ENCODE measurements at places on chromosomes 7 and 10.

- DNase-seq, result no peak
These were observed 404.6 kb upstream of the NRP1 start for GRCh38 chr10:33739031-33739430.

GRCh38 chr7:148214101-148214500 is 376.5 kb upstream of the C7orf33 start:
- no peak for DNase-seq

DNA sequence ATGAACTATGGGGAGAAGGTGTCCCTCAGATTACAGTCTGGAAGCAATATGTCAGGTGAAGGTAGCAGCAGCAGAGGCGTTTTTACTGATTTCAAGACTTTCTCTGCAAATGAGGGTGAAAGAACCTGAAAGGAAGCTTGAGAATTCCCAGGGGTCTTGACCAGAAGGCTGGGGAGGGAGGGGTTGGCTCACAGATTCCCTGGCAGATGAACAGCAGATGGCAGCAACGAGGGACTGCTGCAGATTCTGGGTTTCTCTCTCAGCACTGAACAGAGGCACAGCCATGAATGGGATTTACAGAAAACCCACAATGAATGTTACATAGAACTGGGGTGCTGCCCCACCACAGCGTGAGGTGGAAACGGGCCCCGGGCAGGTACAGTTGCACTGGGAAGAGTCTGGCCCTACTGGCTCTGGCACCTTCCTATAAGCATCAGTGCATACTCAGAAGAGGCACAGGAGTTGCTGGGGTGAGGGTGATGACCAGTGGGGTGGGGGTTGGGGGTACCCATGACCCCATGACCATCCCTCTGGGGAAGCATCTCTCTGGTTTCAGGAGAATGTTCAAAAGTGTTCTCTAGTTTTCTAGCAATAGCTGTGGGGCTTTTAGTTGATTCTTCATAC is 317.8 kb downstream of the SH2D4B start:
- no peak for DNase-seq

GRCh38 chr7:113402482-113402881 is 284.1 kb upstream of the SMIM30 start:
- no peak for DNase-seq

- no peak for DNase-seq
These were observed 20.7 kb downstream of the LRRC4 start for GRCh38 chr7:128010391-128011127.

GRCh38 chr7:17078298-17078697 is 196.5 kb upstream of the AGR3 start:
- DNase-seq, result no peak

DNA sequence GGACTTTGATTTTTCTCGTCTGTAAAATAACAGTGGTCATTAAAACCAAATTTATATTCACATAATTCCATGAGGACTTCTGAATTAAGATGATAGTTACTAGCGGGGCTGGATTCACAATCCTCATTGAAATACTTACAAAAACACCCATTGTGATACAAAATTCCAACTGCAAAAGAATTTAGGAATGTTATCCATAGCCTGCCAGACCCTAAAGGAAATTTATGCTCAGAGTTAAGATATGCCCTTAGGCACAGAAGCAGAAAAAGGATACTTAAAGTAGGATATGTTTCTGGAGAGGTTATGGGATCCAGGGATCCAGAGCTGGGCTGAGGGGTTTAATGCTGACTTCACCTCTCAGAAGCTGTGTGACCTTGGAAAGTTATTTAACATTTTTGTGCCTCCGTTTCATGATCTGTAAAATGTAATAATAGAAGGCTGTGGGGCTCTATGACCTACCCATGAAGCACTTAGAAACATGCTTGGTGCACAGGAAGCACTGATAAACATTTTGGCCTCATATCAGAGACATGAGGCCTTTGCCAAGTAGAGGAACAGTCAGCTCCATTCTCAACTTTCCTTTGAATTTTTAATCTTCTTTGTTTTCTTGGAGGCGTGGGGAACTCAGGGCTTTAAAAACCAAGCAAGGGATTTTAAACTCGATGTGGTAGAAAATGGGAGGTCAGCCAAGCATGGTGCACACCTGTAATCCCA is 744.7 kb downstream of the KCNMA1 start:
- no peak for DNase-seq

GRCh38 chr10:128881086-128881485 is 586.0 kb upstream of the MGMT start:
- DNase-seq, result no peak

GRCh38 chr10:69334302-69335062 is 56.2 kb downstream of the HK1 start:
- no peak for DNase-seq

GRCh38 chr10:101645659-101646058 is 49.3 kb downstream of the FBXW4 start:
- no peak for DNase-seq

DNA sequence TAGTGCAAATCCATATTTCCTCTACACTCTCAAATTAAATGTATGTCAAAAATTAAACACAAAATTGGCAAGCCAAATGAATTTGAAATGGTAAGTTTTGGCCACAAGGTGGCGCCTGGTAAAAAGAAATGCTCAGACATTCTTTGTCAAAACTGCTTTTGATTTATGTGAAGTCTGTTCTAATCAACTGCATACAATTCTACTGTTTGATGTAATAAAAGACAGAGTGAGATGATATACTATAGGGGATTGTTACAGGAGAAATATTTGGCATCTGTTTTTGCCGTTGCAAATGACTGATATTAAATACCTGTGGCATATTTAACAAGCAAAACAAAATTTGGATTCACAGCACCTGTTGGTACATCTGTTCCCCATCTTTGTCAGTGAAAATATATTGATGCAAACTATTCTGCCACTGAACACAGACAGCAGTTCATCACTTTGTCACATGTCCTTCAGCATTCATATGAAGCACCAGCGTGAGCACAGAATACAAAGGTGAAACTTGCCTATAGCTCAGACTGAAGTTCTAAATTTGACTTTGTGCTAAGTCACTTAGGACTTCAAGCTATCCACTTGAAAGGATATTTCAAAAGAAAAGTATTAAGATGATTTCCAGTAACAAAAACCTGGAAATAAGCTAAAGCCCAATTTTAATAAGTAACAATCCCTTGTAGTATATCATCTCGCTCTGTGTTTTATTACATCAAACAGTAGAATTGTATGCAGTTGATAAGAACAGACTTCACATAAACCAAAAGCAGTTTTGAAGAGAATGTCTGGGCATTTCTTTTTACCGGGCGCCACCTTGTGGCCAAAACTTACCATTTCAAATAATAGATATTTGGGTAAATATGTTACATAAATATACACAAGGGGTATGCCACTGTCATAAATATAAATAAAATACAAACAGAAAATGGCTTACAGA is 10.2 kb upstream of the CH25H start:
- peak; percentile 57 for DNase-seq

DNA sequence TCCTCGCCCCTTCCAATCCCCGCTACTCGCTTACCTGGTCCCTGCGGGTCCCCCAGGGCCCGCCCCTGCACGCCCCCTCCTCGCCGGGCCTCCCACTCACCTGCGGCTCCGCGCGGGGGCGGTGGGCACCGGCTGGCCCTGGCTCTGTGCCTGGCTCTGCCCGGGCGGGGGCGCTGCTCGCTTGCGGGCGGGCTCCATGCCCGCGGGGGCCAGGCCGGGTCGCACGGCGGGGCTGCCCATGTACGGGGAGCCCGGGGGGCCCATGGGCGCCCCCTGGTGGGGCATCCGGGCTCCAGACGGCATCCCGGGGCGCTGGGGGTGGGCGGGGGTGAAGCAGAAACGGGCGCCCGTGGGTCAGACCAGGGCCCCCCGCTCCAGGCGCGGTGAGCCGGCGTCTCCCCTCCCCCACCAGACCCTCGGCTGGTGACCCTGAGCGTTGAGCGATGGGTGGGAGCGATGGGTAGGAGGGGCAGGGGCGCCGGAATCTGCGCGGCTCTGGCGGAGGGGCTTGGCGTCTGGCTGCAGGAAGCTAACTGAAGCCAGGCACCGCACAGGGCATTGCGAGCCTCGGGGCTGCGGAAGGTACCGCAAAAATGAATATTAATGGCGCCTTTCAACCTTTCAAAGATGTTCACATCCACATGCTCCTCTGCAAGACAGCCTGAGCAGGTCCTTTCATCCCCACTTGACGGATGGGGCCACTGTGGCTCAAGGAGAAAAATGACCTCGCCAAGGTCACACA is 3.0 kb downstream of the SMARCD3 start:
- no peak for DNase-seq

- no peak for DNase-seq
These were observed 11.9 kb upstream of the HABP2 start for GRCh38 chr10:113540845-113541548.

GRCh38 chr10:118870467-118871243 is 115.9 kb upstream of the CACUL1 start:
- no peak for DNase-seq

GRCh38 chr7:48875045-48875916 is 49.1 kb upstream of the CDC14C start:
- DNase-seq, result no peak

- DNase-seq, result peak; percentile 56
These were observed 94.0 kb upstream of the ZMIZ1 start for GRCh38 chr10:78974617-78975317.

DNA sequence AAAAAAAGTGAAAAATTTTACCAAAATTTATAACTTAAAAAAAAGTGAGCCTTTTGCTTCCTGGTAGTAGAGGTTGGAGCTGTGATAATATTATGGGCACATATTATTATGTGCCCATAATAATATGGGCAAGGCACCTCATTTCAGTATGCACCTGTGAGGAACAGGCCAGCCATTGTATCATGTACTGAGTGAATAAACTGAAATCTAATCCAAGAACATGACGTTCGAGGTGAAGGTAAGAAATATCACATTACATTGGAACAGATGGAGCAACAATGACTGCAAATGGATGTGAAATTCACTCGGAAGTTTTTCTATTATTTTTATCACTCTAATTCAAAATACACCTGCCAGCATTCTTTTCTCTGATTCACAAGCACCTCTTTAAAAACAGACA is 216.0 kb downstream of the KLF6 start:
- DNase-seq, result no peak

- no peak for DNase-seq
These were observed 8.6 kb downstream of the CRYGN start for GRCh38 chr7:151431281-151431767.

- no peak for DNase-seq
These were observed 397.9 kb downstream of the TFEC start for GRCh38 chr7:115632636-115633035.

DNA sequence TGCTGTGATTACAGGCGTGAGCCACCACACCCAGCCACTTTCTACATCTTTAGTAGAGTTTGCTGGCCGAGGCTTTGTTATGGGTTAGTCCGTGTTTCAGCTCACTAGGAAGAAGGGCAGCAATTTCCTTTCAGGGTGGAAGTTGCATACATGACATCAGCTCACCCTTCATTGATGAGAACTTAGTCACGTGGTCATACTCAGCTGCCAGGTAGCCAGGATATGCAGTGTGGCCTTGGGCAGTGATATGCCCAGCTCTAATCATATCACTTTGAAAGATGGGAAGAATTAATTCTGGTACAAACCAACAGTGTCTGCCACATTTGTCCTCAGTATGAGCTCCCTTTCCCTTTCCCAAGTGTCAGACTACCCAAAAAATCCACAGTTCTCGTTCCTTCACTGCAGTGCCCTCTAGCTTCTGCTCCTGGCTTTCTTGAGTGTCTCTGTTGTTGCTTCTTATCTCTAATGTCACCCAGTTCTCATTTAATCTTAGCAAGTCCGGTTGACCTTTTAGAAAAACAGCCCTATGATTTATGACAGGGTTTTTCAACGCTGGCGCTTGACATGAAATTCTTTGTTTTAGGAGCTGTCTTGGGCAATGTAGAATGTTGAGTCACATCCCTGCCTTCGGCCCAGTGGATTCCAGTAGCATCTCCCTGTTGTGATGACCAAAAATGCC is 108.7 kb upstream of the ITGB1 start:
- DNase-seq, result no peak

DNA sequence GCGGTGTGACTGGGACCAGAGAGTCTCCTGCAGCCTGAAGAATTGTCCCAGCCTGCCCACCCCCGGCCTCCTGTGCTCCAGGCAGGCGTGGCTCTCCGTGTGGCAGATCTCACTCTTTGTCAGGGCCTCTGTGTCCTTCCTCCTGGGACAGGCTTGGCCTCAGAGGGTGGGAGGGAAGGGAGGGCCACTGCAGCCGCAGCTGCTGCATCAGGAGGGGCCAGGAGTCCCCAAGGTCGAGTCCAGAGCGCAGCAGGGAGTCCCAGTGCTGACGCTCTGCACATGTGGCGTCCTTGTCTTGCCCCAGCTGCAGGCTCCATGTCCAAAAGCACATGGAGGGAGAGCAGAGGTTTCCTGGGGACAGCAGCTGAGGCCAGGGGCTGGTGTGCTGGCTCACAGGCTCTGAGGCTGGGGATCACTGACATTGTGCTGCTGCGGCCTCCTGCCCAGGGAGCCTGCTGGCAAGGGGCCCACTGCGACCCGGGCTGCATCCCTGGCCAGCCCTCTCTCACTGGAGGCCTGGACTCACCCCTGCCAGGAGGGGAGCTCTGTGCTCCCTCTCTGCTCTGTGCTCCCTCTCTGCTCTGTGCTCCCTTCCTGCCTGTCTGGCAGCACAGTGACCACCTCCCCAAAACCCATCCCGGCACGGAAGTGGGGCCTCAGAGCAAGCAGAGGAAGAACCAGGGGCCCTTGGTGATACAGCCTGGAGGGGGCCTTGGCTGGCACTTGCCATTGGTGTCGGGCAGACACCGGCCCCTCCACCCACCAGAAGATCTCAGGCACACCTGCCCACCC is 114.6 kb upstream of the RET start:
- no peak for DNase-seq

DNA sequence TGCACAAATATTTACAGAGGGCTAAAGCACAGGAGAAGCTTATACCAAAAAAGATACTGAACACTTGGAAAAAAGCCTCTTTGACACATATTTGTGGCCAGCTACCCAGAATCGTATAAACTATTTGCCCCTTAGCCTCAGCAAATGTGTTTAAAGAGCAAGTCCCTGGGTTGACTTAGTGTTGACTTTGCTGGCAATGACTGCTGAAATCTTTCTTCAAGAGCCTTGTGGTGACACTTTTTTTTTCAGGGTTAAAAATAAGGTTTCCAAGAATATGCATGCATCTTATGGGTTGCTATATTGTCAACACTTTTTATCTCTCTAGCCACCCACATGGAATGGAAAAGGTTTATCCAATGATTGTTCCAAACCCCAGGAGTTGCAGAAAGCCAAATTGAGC is 14.9 kb upstream of the PLEKHS1 start:
- no peak for DNase-seq
